ENCODE measurements at places on chromosomes 5 and 9. TPM values are rescaled to one million over a fixed set of nuclear protein-coding genes. Genes with fewer than 3 reads are reported as not detected.

IFNA10 gene
- not detected for total RNA-seq

ABHD17B gene
- total RNA-seq = 12.0 TPM

WNT8A gene
- total RNA-seq = not detected

DNA sequence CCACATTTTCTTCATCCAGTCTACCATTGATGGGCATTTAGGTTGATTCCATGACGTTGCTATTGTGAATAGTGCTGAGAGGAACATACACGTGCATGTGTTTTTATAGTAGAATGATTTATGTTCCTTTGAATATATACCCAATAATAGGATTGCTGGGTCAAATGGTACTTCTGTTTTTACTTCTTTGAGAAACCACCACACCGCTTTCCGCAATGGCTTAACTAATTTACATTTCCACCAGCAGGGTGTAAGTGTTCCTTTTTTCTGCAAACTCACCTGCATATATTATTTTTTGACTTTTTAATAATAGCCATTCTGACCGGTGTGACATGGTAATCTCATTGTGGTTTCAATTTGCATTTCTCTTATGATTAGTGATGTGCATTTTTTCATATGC lies 82.2 kb upstream of the RFX3 start:
- no peak for DNase-seq

QRFP gene
- total RNA-seq = not detected

DNA sequence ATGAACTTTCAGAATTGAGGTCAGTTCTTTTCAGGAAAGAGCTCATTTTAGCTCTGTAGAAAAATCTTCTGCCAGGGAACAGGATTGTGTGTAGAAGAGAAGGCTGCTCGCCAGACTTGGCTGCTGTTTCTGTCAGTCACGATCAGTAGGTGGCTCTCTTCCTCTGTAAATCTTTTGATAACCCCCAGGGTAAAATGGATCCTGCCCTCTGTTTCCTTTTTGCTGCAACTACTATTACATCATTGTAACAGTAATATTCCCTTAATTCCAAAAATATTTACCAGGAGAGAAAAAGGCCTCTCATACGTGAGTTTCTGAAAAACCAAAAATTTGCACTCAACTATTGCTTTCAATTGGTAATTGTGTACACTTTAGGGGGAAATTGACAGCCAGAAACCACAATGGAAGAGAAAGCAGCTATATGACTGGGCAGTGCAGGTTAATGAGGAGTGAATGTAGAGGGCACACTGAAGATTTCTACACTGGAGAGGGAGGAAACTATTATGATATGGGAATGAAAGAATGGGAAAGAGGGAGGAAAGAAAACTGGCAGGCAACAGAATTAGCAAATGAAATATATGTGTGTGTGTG lies 12.3 kb downstream of the IFNA21 start:
- peak; percentile 39 for DNase-seq

GRCh38 chr9:137606005-137606621 lies 627 bp downstream of the ARRDC1 start:
- DNase-seq = no peak

DNA sequence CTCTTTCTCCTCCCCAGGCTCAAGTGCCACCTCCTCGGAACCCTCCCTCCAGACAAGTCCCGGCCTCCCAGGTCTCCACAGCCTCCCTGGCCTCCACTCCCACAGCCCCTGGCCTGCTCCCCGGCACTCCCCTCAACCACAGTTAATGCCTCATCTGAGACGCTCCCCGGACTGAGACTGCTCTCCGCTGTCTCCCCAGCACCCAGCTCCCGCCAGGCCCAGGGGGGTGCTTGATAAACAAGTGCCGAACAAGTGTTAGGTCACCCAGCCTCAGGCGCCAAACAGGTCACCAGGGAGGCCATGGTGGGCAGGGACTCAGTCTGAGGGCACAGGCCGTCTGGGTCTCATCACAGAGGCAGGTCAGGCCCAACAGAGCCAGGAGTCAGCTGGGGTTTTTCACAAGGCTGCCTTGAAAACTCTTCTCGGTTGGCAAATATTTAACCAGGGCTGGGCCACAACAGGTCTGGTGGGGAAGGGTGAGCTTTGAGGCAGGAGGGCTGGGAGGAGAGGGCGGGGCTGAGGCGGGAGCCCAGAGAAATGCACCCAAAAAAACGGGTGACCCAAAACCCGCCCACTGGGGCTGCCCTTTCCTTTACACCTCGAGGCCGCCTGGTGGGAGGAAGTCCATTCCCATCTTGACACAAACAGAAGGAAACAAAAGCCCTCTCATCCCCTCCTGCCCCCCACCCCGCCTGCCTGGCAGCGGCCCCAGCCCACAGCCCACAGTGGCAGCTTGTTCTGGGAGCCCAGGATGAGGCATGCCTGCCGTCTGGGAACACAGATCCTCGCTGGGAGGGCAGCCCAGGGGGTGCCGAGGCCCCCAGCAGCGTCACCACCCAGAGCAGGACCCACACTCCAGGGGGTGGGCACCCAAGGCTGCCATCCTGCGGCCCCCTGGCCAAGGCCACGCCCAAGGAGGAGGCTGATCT lies 66.6 kb upstream of the STXBP1 start:
- peak; percentile 88 for DNase-seq

FOXD4 gene
- total RNA-seq = not detected

NFIL3 gene
- total RNA-seq = 11.9 TPM

DNA sequence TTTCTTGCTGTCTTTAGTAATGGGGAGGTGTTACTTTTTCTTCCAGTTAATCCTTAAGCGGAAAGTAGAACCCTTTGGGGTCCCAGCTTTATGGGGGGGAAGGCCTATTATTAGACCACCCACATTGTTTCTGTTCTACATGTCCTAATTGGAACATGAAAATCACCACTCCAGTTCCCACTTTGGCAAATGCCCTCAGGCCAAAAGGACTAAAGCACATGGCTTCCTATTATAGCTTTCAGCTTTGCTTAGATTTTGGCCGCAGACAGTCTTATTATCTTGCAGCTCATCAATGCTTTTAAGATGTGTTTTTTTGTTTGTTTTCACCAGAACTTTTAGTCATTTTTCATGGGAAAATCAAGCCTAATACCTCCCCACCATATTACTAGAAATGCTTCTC lies 296.8 kb upstream of the ANKH start:
- DNase-seq = no peak

PCDHGA7 gene
- 5.5 TPM for total RNA-seq

NME5 gene
- 0.29 TPM for total RNA-seq

SLC36A2 gene
- not detected for total RNA-seq

- no peak for DNase-seq
Measured at GRCh38 chr9:72772661-72773060, 180.2 kb downstream of the ALDH1A1 start.

DNA sequence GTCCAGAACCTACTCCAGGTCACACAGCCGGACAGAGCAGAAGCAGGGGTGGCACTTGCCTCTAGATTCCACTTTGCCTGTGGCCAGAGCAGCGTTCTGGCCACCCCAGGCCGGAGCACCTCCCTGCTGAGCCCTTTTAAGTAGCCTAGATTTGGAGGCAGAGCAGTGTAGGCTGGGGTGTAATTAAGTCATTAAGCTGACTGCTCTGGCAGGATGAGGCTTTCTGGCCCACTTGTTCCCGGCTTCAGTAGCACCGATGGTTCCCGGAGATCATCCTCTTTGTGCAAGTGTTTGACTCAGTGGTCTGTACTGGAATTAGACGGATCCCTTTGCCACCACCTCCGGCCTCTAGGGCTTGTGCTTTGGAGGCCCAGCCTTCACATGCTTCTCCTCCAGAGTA lies 281.9 kb upstream of the ANKRD55 start:
- no peak for DNase-seq

GRCh38 chr9:28600226-28600625 lies 1026.9 kb upstream of the C9orf72 start:
- no peak for DNase-seq

TMEM252 gene
- total RNA-seq = not detected

IL7R gene
- total RNA-seq = 1.6 TPM

DNA sequence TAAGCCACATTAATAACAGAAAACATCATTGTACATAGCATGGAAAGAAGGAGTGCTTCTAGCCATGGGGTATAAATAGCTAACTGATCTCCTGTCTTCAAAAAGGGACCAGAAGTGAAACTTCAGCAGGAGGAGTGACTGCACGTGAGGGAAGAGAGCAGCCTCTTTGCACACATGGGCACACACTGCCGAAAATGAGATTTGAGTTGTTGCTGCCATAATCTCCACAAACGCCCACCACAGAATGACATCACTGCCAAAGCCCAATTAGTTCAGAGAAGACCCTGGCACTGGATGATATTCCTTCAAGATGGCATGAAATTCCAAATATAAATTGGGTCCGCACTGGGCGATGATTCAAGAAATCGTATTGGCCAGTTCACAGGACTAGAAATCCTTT lies 238.9 kb upstream of the NR4A3 start:
- DNase-seq = no peak

GRCh38 chr9:120532475-120532874 lies 47.5 kb downstream of the CDK5RAP2 start:
- DNase-seq = peak; percentile 73

LSM11 gene
- total RNA-seq = 2.3 TPM

BTNL9 gene
- not detected for total RNA-seq

ASS1 gene
- 247 TPM for total RNA-seq

GRCh38 chr5:77239126-77239741 lies 28.8 kb downstream of the PDE8B start:
- peak; percentile 13 for DNase-seq

- DNase-seq = peak; percentile 45
Measured at GRCh38 chr5:78600687-78601414, 47.7 kb downstream of the LHFPL2 start.

DNA sequence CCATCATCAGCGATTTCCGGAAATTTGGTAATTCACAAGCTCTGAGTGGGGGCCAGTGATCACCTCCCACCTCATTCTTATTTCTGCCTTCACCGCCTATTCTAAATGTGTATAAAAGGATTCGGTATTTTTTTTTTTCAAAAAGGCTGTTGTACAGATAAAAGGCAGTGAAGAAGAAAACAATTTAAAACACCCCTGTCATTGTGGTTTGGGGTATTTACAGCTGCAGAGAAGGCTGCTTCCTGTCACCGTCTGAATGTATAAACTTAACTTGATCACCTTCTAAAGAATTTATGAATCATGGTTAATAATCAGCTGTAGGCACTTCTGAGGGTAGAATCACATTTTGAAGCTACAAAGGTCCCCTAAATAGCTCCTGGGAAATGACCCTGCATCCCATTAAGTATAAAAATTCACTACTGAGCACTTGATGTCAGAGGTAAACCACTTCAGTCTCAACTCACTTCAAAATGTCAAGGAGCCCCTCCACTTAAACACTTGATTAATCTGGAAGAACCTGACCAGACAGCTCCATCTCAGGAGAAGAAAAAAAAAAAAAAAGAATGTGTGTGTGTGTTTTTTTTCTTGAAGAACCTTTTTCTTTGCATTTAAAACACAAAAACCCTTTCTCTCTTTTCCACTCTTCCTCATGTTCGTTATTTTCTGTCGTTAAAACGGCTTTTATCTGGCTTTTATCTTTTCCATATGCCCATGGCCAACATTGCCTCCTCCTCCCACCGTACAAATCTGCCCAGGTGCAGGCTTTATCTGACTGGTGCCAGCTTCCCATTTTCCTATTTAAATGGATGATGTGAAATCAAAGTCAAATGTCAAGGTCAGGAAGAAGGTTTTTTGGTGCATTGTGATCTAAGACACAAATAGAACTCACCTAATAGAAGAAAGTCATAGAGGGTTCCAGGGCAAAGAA lies 291.2 kb downstream of the IRX1 start:
- DNase-seq = no peak

DNA sequence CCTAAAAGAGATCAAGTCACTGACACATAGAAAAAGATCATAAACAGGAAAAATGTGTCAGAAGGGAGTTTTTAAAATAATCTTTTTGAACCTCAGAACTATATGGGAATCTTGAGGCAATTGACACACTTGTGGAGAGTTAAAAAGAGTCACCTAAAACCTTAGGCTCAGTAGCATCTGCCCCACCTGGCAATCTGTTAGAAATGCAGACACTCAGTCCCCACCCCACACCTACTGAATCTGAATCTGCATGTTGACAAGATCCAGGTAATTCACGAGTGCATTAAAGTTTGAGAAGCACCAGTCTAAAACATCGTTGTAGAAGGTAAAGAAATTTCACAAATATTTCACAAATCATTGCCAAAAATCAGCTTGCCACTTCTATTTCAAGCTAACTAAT lies 388.3 kb downstream of the NR2F1-AS1 start:
- no peak for DNase-seq

All from RPMI7951 (cell line).